ENCODE measurements at places on chromosomes 16 and 17. TPM values are rescaled to one million over a fixed set of nuclear protein-coding genes. Genes with fewer than 3 reads are reported as not detected.

GRCh38 chr16:87710887-87711286 is 54.9 kb downstream of the KLHDC4 start:
- DNase-seq: no peak
- H3K27ac ChIP-seq: no peak overlapping the region
- no peaks in the 10 kb centered on the region for H3K27me3 ChIP-seq
- H3K4me1 ChIP-seq: no peaks in the 10 kb centered on the region

GRCh38 chr17:40886090-40886489 is 1.0 kb upstream of the KRT20 start:
- peaks cover 20% of the 10 kb centered on the region for H3K27me3 ChIP-seq
- no peak overlapping the region for H3K4me3 ChIP-seq
- H3K27ac ChIP-seq: no peak overlapping the region
- no peaks in the 10 kb centered on the region for H3K36me3 ChIP-seq

GRCh38 chr17:2631211-2631610 is 37.8 kb downstream of the PAFAH1B1 start:
- H3K4me1 ChIP-seq: peaks cover 19% of the 10 kb centered on the region
- peaks cover 2% of the 10 kb centered on the region for H3K36me3 ChIP-seq
- H3K27me3 ChIP-seq: no peaks in the 10 kb centered on the region
- H3K27ac ChIP-seq: no peak overlapping the region

- H3K4me1 ChIP-seq: no peaks in the 10 kb centered on the region
- H3K4me3 ChIP-seq: no peak overlapping the region
- H3K27ac ChIP-seq: no peak overlapping the region
- H3K36me3 ChIP-seq: no peaks in the 10 kb centered on the region
These were observed 9.3 kb upstream of the ADGRG1 start for GRCh38 chr16:57619133-57619605.

DNA sequence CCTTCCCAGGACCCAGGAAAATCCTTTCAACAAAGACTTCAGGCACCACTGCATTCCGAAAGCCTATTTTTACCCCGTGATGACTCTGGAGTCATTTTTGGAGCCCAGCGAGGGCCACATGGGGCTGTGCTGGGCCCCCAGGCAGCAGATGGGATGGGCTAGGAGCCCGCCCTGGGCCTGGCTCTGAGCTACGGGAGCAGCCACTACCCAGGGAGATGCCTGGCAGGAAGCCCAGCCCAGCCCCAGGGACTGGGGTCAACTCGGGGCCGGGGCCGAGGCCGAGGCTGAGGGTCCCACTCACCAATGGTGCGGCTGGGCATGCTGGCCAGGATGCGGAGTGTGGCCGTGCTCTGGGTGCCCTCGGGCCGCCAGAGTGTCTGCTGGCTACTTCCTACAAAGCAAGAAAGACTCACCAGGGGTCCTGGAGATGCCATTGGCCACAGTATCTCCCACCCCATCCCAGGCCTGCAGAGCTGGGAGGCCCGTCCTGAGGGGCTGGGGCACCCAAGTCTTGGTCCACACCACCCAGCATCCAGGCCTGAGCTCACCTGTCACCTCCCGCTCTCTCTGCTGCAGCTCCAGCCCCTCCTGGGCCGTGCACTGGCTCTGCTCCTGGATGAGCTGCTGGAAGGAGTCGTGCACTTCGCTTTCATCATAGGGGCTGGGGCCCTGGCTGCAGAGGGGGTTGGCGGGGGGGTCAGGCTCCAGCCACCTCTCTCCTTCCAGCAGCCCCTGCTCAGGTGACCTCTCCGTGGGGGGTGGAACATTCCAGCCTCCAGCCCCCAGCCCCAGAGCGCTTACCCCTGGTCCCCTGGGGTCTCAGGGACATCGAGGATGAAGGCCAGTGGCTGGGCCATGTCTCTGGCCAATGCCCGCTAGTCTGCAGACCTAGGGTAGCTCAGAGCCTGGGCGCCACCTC is 2.3 kb downstream of the TMC6 start:
- H3K27me3 ChIP-seq: no peaks in the 10 kb centered on the region
- H3K4me1 ChIP-seq: peaks cover 85% of the 10 kb centered on the region
- peaks cover 37% of the 10 kb centered on the region for H3K36me3 ChIP-seq
- peak overlapping the region; percentile 85 for H3K27ac ChIP-seq
- DNase-seq: no peak

DNA sequence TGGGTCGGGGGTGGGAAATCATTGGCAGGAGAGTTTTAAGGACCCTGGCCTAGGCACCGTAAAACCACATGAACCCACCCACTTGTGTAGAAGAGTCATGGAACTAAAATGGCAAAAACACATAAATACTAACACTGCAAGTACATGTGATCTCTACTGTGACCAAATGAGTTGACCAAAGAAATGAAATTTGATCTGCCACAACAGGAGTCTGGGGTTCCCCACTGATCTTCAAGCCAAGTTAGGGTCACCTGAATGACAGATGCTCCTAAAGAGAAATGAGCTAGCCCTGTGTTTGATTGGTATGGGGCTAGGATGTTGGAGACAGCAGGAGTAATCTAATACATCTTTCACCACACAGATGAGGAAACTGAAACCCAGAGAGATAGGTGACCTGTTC is 21.5 kb upstream of the SKAP1 start:
- no peak overlapping the region for H3K4me3 ChIP-seq
- DNase-seq: no peak
- no peaks in the 10 kb centered on the region for H3K36me3 ChIP-seq
- H3K4me1 ChIP-seq: no peaks in the 10 kb centered on the region
- peaks cover 23% of the 10 kb centered on the region for H3K27me3 ChIP-seq
- H3K27ac ChIP-seq: no peak overlapping the region

DNA sequence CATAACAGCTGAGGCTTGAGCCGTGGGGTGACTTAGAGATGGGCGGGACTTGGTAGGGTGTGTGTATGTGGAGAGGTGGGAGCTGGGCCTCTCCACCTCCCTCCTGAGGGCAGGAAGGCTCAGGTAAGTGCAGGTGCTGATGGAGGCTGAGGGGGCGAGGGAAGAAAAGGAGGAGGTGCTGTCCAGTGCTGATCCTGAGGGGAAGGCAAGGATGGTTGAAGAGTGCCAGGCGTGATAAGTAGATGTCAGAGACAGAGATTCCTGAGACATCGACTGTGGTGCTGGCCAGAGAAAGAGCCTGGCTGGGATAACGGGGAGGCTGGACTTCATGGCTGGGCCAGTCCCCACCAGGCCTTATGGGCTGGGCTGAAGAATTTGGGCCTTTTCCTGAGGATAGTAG is 159.1 kb downstream of the SDK2 start:
- H3K36me3 ChIP-seq: no peaks in the 10 kb centered on the region
- H3K27ac ChIP-seq: no peak overlapping the region
- peaks cover 4% of the 10 kb centered on the region for H3K27me3 ChIP-seq
- no peak overlapping the region for H3K4me3 ChIP-seq
- DNase-seq: no peak

DNA sequence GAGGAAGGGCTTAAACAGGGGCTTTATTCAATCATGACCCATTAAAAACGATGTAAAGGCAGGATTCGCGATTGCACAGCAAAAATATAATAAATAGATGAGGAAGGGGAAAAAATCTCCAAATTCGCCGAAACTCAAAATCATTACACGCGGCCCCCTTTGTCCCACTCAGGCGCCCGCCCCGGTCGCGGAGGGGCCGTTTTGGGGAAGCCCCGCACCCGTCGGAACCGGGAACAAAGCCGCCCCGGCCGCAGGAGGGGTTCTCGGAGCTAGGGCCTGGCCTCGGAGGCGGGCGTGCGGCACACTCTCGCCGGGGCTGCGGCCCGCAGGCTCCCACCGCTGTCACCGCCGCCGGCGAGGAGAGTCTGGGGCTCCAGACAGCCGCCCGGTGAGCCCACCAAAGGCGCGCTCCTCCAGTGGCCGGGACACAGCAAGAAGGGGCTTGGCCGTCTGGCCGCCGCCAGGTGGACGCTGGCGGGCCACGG is 521 bp downstream of the C16orf87 start:
- peak overlapping the region; percentile 34 for H3K27ac ChIP-seq
- H3K36me3 ChIP-seq: no peaks in the 10 kb centered on the region
- DNase-seq: no peak
- peak overlapping the region; percentile 82 for H3K4me3 ChIP-seq
- H3K27me3 ChIP-seq: no peaks in the 10 kb centered on the region

DNA sequence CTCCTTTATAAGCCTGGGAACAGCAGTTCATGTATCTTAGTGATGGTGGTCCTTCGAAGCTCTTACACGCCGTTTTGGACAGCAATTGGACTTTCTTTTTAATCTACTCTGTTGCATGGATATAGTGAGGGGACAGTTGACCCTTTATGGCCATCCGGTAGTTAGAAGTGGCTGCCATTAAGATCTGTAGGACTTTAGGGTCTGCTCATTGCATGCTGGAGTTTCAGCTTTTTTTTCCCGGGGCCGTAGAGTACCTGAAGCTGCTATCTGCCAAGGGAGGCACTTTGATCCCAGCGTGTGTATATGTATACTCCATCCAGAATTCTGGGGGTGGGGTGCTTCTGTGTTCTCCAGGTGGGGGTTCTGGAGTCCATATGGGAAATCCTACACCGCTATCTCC is 1.2 kb downstream of the CYB5D1 start:
- peak overlapping the region; percentile 95 for H3K4me3 ChIP-seq
- H3K36me3 ChIP-seq: peaks cover 47% of the 10 kb centered on the region
- peaks cover 36% of the 10 kb centered on the region for H3K4me1 ChIP-seq
- no peaks in the 10 kb centered on the region for H3K27me3 ChIP-seq
- no peak overlapping the region for H3K27ac ChIP-seq
- DNase-seq: no peak

DNA sequence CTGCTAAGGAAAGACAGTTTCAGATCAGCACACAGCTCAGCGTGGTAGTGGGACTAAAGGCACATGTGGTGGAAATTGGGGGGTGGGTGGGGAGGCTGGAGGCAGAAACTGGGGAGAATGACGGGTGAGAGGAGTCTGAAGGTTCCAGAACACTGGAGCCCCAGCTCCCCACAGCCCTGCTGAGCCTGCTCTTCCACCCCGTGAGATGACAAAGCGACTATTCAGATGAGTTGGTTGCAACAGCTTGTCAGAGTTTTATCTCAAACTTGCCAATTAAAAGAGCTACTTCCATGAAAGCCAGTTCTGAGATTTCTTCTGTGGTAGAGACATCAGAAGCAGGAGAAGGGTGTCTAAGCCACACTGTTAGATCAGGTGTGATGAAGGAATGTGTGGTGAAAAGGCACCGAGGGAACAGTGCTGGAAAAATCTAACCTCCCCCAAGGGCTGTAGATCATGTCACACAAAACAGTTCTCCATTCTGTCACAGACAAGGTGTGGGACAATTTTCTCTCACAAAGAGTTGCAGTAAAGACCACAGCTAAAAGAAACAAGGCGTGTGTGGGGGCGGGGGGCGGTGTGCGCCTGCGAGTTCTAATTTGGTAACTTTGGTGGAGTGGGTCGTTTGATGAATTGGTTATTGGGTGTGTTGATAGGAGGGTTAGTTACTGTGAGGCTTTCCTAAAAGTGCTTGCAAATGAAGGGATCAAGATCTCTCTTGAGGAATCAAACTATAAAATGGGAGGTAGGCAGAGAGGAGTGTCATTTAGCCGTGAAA is 39.0 kb downstream of the CCDC182 start:
- no peaks in the 10 kb centered on the region for H3K27me3 ChIP-seq
- no peaks in the 10 kb centered on the region for H3K36me3 ChIP-seq

DNA sequence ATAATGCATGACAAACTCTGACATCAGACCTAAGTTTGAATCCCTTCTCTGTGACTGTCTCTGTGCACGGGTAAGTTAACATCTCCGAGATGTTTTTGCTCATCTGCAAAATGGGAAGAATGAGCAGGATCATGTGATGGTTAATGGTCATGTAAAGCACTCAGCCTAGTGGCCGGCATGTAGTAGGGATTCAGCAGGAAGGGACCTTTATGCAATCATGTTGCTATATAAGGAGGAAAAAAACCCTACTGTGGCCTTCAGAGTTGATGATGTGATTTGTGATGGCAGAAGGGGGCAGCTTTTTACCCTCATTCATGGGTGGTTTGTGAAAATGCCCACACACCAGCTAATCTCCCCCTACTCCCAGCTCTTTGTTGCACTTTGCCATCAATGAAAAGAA is 24.1 kb downstream of the CLEC16A start:
- H3K27ac ChIP-seq: no peak overlapping the region
- no peak overlapping the region for H3K4me3 ChIP-seq
- H3K36me3 ChIP-seq: peaks cover 75% of the 10 kb centered on the region

- H3K27ac ChIP-seq: no peak overlapping the region
- no peaks in the 10 kb centered on the region for H3K4me1 ChIP-seq
- no peaks in the 10 kb centered on the region for H3K27me3 ChIP-seq
- no peaks in the 10 kb centered on the region for H3K36me3 ChIP-seq
- peak; percentile 6 for DNase-seq
These were observed 44.4 kb upstream of the MED13 start for GRCh38 chr17:62109378-62109902.

DNA sequence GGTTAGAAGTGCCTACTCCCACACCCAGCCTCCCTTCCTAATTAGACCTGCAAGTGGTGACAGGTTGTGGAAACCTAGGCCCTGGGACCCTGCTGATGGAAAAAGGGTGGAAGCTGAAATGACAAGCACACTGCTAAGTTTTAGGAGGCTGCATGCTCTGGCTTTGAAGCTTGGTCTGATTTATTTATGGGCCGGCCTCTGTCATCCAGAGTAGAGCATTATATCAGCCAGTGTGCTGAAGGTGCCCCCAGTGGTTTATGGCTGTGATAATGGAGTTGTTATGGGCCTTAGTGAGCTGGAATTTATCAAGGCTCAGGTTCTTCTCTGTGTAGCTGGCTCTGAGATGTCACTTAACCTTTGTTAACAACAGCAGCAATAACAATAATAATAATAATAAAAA is 142.6 kb downstream of the UTP18 start:
- H3K36me3 ChIP-seq: no peaks in the 10 kb centered on the region
- no peak for DNase-seq

- no peak overlapping the region for H3K27ac ChIP-seq
- H3K36me3 ChIP-seq: no peaks in the 10 kb centered on the region
- H3K4me1 ChIP-seq: no peaks in the 10 kb centered on the region
- DNase-seq: no peak
- no peak overlapping the region for H3K4me3 ChIP-seq
These were observed 76.0 kb downstream of the CHD9NB start for GRCh38 chr16:52976539-52977167.

The GNAO1 gene
- not detected for polyA plus RNA-seq

The PIPOX gene
- 0.30 TPM for polyA plus RNA-seq

The MYH11 gene
- not detected for polyA plus RNA-seq

The KCNAB3 gene
- polyA plus RNA-seq: 11.7 TPM

The MC1R gene
- not detected for polyA plus RNA-seq

The RPL26 gene
- polyA plus RNA-seq: 884 TPM

The TBX4 gene
- not detected for polyA plus RNA-seq

The EFCAB3 gene
- polyA plus RNA-seq: not detected

The ABCC3 gene
- 57.9 TPM for polyA plus RNA-seq

The CD300LB gene
- 102 TPM for polyA plus RNA-seq

Measured in CD14-positive monocyte (primary cell).